ENCODE measurements at places on chromosomes 13 and 19.

DNA sequence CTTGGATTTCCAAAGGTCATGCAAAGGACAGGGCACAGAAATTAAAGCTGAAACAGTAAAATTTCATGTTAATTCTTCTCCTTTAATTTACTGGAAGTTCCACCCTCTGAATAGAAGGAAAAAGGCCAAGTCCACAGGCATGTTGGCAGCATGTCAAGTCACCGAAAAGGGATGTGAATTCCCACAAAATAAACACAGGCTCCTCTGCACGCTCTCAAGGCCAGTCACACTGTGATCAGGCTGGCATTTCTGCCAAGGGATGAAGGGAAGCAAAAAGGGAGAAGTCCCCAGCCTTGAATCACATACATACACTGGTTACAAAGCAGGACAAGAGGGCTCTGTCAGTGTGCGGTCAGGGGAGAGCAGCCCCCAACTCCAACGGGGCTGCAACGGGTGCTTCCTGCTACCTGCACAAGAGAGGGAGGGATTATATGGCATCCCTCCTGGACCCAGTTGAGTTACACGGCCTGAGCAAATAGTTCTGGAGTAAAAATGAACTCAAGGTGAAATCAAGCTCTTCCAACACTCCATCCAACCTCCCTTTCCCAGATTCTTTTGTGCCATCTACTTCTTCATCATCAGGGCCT lies 6.9 kb downstream of the DCLK1 start:
- DNase-seq = peak; percentile 14

- DNase-seq = no peak
Measured at GRCh38 chr13:110633776-110634175, 18.4 kb downstream of the NAXD start.

DNA sequence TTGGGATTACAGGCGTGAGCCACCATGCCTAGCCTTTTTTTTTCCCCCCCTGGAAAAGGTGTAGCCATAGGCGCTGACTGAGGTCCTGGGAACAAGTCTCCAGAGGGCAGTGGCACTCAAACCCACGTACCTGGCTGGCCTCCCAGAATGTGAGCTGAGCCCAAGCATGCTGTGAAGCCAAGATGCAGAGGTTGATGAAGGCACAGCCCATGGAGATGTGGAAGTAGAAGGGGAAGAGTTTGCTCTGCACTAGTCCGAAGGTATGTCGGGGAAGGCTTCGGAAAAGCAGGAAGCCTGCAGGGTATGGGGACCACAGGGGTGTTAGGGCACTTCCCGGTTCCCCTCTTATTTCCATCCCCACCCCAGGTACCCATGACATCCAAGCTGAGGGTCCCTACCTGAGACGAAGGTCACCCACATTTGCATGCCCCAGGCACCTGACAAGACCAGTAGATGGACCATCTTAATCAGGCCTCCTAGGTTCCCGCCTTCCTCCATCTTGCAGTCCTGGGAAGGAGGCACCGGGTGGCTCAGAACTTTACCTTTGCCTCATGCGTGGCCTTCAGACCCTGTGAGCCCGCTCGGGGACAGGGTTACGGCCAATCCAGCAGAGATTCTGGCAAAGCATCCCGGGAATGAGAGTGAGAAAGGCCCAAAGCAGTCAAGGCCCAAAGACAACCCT lies 805 bp downstream of the TMEM205 start:
- no peak for DNase-seq

GRCh38 chr19:35899547-35900214 lies 659 bp downstream of the NFKBID start:
- peak; percentile 9 for DNase-seq

DNA sequence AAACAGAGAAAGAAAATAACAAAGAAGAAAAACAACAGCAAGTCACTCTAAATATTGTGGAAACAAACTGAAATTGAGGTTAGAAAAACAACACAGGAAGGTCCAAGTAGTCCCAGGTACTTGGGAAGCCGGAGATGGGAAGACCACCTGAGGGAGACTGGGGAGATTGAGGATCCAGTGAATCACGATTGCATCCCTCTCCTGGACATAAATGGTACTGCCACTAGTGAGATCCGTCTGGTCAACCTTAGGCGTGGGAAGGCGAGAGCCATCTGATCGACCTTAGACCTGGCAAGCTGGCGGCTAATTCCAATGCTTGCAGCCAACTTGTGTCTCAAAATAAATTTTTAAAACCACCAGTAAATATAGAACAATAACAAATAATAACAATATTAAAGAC lies 81.9 kb downstream of the ZNF726 start:
- DNase-seq = no peak

DNA sequence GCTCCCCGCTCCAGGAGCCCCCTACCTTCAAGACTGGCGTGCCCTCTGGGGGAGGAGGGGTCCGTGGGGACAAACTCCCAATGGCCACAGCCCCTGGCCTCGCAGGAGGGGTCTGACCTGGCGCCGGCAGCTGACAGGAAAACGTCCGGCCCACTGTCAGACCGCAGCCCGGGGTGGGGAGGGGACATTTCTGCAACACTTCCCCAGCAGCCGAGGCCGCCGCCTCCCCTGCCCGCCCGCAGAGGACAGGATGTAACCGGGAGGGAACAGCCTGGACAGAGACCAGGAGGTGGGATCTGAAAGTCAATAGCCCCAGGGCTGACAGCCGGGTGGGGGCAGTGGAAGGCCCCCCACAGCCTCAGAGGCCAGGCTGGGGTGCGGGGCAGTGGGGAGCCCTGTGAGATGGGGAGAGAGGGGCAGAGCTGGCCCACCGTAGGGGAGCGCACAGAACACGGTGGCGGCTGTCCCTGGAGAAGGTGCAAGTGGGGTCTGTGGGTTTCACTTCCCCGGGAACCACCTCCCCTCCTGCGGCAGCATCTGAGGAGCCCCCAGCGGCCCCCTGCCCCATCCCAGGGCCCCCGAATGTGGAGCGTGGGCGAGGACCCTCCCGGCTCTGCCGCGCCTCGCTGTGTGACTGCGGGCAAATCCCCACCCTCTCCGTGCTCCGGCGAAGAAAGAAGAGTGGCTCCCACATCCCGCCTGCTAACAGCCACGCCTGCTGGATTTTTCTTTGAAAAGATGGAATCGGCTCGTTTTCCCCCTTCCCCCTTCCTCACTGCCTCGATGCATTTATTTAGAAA lies at the start of gene PEAK3:
Gene PEAK3 (minus strand): TSS at position 114 of the 800 bp plus-strand sequence. CDS start 1,244 bp downstream, outside the sequence.
- DNase-seq = no peak

- no peak for DNase-seq
Measured at GRCh38 chr19:10363789-10364281, 16.5 kb downstream of the TYK2 start.

DNA sequence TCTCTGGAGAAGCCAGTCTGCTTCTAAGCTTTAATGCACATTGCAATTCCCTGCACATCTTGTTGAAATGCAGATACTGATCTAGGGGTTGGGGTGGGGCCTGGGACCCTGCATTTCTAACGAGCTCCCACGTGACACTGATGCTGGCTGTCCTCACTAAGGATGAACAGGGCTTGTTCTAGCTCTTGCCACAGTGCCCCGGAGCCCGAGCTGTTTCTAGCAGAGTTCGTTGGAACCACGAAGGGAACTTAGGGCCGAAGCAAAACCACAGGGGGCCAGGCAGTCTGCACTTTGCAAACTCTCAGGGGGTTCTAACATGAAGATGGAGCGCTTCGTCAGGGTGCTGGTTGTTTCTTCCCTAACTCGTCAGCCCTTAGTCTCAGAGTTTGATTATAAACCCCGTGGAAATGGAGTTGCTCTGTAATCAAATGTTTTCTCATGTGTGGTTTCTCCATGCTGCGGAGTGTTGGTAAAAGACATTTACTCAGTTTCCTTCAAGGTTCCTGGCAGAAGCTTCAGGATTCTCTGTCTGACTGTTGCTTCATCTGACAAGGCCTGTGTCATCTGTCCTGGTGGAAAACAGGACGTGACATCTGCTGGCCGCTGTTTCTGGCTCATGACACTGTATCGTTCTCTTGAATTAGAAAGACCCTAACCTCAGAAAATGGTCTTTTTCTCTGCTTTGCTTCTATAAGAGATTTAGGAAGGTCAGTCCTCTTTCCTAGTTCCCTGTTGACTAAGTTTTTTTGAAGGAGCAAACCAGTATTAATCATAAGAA lies 221.5 kb downstream of the TEX29 start:
- DNase-seq = no peak

GRCh38 chr19:10784257-10784656 lies 51.8 kb downstream of the TMED1 start:
- DNase-seq = no peak

DNA sequence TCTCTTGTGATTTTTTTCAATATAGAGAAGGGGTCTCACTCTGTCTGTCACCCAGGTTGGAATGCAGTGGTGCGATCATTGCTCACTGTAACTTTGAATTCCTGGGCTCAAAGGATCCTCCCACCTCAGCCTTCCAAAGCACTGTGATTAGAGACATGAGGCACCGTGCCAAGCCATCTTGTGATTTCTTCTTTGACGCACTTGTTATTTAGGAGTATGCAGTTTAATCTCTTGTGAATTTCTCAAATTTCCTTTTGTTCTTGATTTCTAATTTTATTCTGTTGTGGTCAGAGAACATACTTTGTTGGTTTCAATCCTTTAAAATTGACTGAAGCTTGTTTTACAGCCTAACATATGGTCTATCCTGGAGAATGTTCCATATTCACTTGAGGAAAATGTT lies 14.5 kb downstream of the IPO5 start:
- DNase-seq = no peak

DNA sequence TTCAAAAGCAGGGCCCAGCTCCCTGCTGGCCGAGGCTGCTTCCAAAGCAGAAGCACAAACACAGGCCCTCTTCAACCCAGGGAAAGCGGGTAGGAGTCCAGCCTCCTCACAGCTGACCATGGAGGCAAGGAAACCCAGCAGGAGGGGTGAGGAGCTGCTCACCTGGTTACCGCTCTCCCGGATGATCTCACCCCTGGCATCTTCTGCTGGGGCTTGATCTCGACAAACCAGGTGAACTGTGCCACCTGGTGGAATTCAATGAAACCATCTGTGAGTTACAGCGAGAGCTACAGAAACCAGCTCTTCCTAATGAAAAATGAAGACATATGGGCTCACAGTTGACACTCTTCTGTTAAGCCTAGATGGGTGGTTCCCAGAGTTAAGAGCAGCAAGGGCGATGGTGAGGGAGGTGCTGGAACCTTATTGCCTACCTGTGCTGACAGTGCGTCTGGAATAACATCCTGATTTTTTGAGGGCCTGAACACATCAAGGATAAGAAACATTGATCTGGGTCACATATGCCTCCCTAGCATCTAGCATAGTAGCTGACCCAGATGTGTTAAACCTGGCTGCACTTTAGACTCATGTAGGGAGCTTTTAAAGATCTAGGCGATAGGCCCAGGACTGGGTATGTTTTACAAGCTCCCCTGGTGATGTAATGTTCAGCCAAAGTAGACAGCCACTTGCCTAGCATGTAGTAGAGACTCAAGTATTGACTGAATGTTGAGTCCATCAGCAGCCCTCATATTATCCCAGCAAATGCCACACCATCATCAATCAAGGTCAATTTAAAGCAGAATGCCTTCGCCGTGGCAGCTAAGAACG lies 6.1 kb downstream of the DHRS12 start:
- DNase-seq = no peak

- DNase-seq = no peak
Measured at GRCh38 chr13:46343279-46343994, 43.6 kb downstream of the RUBCNL start.

DNA sequence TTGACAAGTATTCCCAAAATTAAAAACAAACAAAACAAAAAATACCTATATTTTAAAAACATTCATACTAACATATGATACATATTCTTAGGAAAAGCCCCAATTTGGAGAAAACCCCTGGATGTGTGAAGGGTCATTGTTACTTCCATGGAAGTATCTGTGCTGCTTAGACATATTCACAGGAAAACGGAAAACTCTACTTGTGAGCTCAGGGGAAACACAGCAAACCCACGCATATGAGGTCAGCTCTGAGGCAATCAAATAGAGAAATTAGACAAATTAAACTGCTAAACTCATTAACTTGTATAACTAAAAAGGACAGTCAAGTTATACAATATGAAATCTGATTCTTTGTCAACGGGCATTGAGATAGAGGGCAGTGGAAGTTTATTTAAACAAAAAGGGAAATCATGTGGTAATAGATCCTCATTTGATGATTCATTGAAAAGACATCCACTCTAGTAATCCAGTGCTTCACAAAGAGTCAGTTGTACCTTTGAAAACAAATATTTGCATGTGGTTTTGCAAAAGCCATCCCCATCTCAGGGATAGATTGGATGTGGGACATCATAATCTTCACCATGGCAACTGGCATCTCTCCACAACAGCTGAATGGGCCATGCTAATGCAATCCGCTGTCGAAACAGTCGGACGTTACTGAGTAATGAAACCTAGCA lies 423.4 kb downstream of the ITGBL1 start:
- no peak for DNase-seq

DNA sequence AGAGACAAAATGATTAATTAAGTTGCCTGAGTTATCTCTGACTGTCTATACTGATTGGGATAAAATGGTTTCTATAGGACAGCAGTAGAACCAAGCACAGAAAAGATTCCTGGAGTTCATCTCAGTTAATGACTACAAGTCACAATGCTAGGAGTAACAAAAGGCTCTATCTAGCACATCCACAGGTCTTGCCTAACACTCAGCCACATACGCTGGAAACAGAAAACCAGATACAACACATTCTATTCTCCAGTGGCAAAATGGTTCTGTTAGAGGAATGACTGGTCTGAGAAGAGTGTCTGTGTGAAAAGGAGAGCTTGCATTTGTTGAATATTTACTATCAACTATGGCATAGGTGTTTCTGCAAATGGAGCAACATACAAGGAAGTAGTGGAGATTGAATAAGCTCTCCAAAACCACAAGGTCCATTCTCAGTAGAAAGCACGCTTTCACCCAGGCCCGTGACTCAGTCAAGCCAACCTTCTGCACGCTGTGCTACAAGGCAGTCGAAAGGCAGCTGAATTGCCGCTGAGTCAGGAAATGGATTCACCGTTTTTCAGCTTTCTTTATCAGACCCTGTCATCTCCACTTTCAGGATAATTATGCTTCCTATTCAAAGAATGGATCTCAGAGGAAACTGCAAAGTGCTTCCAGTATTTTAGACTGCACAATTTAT lies 761.5 kb downstream of the EFNB2 start:
- DNase-seq = peak; percentile 21

DNA sequence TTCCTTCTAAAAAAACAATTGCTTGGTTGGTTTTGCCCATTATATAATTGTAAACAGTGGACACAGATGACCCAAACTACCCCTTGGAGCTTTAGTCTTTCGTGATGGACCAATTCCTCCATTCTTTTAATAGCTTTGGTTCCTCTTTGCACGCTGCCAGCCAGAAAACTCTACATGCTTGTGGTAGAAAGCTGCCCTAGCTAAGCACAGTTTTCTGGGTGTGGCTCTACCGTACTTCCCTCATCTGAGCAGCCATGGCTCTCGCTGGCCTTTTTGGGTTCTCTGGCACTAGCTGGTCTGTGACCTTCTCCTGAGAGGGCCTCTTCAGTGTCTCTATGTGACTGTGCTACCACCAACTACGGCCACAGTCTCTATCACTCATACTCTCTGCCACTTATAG lies 29.9 kb upstream of the CEBPA start:
- no peak for DNase-seq

DNA sequence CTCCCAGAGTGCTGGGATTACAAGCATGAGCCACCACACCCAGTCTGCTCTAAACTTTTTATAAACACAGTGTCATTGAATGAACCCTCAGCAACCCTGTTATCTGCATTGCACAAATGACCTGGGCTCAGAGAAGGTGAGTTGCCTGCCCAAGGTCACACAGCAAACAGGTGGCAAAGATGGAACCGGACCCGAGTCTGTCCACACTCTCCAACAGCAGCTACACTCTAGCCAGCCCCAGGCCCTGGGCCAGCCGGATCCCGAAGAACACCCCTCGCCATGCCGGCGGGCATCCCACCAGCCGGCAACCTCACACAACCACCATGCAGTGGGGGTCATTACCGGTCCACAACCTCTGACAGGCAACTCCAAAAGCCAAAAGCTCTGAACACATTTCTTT lies 14.5 kb downstream of the ERCC2 start:
- DNase-seq = no peak

Measured in AG04449 (cell line).